ENCODE measurements at places on chromosomes 16 and 17.

DNA sequence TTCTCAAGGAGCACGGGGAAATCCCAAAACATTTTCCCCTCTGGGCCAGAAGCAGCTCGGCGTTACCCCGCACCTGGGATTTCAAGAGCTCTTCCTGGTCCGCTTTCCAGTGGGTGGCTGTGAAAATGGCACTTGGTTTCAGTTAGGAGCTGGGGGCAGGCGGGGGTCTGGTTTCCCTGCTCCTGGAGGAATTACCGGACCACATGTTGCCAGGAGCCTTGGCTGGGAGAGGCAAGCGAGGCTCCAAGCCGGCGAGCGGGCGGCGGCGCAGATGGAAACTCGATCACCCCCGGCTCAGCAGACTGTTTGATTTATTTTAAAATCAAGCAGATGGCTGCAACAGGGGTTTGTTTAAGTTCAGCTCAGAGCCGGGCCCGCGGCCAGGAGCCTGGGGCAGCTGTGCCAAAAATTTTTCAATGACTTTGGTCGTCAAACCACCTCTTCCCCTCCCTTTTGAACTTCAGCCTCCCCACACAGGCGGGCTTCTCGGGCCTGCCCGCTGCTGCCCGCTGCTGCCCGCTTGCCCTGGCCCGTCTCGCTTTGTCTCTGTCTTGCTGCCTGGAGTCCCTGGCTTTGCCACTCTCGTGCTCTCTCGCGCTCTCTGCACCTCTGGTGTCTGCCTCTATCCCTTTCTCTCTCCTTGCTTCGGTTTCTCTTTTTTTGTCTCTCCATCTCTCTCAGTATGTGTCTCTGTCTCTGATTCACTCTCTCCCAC lies 108.0 kb upstream of the CIBAR2 start:
- no peak for DNase-seq

DNA sequence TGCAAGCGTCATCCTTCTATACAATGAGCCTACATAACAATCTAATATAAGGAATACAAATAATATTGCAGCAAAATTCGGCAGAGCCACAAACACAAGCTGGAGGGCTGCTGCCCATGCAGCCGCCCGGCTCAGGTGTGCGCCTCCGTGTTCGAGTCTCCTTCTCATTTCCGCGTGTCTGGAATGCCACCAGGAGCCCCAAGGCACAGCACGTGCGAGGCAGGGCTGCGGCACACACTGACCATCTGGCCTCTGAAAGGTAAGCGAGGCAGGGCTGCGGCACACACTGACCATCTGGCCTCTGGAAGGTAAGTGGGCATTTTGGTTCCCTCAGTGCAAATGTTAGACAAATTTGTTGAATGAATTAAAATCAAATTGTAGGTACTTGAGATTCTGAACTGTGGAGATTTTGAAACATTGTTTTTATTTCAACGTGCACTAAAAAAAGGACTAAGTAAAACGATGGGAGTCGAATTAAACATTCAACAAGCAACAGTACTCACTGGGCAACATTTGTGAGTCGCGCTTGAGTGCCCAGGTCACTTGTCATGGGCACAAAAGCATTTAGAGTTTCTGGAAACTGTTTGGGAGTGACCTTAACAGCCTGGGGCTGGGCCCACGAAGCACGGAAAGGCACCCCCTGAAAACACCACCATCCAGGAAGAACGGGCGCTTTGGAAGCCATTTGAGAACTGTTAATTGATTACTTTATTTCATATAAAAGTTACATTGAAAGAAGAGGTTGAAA lies 37.4 kb downstream of the ZDHHC7 start:
- DNase-seq: no peak

DNA sequence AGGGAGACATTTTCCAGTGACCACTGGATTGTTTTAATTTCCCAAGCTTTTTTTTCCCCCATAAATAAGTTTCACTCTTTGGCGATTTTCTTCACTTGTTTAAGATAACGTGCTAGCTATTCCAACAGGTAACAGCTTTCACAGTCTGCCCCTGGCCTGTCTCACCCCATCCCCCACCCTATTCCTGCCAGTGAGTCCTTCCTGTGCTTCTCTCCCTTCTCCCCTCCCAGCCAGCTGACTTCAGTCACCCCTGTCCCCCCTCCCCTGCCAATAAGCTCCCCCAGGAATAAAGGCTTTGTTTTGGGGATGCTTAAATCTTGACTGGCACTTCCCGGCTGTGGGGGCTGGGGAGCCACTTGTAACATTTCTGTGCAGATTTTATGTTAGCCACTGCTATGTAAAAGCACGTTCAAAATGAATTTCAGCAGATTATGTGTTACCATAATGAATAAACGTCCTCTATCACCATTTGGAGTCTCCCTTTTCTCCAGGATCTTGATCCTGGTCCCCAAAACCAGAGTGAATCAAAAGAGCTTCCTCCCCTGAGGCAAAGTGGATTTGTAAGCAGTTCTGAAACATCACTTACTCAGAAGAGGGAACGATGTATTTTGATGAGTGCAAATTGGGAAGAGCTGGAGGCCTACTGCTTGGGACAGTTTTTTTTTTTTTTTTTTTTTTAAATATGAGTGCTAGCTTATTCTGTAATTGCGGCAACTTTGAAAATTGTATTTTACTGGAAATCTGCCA lies 58.2 kb downstream of the IGF2BP1 start:
- DNase-seq: no peak

- DNase-seq: no peak
Measured at GRCh38 chr17:80421381-80422090, 6.6 kb downstream of the ENDOV start.

All from stimulated activated CD4-positive, alpha-beta T cell treated with anti-CD3 and anti-CD28 coated beads, Interleukin-2, amount 100 ng/mL, for 48 hours (primary cell).